Stimulated activated naive CD4-positive, alpha-beta T cell (primary cell): ENCODE measurements at places on chromosomes 13 and 19.

GRCh38 chr19:2338055-2338615 lies 9.7 kb downstream of the SPPL2B start:
- no peak for DNase-seq

GRCh38 chr19:35017507-35017906 lies 12.8 kb upstream of the SCN1B start:
- DNase-seq = no peak

GRCh38 chr19:15212711-15213110 lies 11.9 kb upstream of the NOTCH3 start:
- DNase-seq = no peak

DNA sequence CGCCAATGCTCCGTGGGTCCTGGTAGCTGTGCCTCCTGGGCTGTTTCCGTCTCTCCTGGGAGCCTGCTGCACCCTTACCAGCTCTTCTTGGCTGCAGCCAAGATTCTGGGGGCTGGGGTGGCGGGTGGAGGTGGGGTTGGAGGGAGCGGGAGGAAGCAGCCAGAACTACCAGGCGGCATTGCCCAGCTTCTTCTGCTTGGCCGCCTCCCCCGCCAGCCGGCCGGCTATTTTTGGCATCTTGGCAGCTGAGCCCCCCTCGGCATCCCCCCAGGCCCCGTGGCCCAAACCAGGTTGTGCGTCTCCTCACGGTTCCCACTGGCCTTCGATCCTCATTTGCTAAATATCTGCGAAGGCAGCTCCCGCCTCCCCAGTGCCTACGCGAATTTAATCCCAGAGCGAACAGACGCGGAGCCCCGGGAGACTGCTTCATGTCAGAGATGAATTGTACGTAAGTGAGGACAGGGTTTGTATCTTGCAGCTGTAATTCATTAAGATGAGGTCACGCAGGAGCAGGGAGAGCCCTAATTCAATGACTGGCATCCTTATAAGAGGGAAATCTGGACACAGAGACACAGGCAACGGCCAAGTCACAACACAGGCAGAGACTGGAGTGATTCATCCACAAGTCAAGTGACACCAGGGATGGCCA lies 12.8 kb upstream of the PEAK3 start:
- no peak for DNase-seq

DNA sequence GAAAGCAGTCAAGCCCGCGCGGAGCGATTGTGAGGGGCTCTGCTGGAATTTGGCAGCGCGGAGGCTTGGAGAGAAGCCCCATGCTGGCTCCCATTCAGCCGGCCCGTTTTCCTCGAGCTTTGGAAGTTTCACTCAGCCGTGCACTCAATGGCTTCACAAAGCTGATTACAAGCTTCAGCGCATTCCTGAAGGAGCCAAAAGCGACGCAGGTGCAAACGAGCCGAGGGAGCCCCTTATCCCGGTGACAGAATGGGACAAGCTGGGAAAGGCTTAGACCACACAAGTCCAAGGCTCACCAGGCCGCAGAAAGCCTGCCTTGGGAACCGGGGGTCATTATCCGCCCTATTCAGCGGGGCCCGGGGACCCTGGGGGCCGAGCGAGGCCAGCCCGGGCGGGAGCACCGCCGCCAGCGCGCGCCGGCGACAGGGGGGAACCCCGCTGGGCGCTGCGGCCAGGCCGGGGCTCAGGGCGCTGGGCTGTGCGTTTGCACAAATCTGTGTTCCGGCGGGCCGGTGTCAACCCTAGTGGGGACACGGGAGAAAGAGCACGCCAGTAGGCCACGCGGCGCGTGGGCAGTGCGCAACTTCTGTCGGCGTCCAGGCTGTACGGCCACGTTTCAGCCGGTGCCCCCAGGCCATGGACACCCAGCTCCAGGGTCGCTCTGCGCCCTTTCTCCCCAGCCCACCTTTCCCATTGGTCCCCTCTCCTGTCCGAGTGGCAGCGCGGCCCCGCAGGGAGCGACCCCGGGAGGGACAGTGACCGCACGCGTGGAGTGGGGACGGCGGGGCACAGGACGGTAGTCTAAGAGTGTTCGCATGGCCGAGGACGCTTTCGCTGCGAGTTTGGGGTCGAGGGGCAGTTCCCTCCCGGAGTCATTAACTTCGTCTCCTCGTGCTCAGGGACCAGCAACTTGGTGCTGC lies 37.3 kb downstream of the SOX1 start:
- DNase-seq = no peak

GRCh38 chr19:51098365-51099046 lies 9.7 kb downstream of the CTU1 start:
- peak; percentile 35 for DNase-seq

- no peak for DNase-seq
Observed at GRCh38 chr13:24718192-24718965, 38.2 kb downstream of the ATP12A start.

DNA sequence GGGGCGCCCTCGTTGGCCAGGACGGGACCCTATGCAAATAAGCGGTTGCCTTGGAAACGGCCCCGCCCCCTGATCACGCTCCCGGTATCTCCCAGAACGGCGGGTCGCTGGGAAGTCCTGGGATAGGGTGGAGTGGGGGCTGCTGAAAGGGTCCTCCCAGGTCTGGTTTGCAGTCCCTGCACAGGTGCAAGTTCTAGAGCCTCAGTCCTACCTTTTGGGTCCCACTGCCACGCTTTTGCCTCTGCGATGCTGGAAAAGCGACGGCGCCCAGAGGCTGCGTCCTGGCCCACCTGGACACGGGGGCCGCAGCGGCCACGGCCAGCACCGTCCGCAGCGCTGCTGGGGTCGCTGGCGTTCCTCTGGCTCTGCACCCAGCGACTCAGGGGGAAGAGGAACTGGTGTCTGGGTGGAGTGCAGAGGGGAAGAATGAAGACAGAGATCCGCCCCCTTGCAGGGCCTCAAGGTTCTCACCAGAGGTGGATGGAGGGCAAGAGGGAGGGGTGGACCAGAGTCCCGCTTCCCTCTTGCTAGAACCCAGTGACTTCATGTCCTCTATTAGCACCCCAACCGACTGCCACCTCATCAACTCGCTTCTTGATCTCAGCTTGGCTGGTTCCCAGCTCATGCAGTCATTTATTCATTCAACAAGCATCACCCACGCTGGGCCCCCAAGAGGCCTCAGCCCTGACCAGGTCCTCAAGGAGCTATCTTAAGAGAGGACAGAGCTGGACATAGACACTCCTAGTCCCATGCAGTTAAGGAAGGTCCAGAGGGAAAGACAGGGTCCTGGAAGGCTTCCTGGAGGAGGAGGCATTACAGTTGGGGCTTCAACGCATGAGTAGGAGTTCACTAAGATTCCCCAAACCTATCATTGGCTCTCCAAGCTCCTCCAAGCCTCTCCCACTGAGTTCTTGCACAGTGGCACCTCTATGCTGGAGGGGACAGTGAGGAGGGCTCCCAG lies at the start of gene LRRC25:
Gene LRRC25 (minus strand): TSS at position 381 of the 961 bp plus-strand sequence. CDS start 659 bp downstream, outside the sequence.
- no peak for DNase-seq

- DNase-seq = no peak
Observed at GRCh38 chr19:11018179-11018578, 57.3 kb downstream of the SMARCA4 start.

DNA sequence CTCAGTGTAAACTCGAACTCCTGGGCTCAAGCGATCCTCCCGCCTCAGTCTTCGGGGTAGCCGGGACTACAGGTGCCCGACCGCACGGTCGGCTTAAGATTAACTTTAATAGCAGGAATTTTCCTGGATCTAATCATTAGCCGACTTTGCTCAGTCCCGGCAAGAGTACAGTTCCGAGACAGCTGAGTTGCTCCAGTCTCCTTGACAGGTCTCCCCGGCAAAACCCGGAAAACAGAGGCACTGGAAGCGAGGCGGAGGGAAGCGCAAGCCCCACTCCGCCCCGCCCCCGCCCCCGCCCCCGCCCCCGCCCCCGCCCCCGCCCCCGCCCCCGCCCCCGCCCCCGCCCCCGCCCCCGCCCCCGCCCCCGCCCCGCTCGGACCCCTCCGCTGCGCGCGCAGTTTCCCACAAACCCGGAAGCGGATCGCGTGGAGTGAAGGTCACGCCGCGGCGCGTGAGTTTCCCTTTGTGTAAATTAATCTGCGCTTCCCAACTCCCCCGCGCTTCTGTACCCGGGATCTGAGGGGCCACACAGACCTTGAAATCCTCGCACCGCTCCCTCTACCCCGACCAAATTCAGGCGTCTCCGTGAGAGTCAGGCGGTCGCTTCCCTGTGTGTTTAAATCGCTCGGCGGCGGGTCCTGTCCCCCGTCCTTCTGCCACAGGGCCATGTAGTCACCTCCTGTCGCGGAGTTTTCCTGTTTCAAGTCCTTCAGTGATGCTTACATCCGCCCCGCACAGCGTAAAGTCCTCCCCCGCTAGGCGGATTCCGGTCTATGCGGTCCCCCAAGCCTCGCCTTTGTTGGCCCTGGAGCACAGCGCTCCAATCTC lies at the start of gene ZNF480:
Gene ZNF480 (plus strand): TSS at position 397 of the 828 bp plus-strand sequence. CDS start 3,244 bp downstream, outside the sequence.
- peak; percentile 83 for DNase-seq

DNA sequence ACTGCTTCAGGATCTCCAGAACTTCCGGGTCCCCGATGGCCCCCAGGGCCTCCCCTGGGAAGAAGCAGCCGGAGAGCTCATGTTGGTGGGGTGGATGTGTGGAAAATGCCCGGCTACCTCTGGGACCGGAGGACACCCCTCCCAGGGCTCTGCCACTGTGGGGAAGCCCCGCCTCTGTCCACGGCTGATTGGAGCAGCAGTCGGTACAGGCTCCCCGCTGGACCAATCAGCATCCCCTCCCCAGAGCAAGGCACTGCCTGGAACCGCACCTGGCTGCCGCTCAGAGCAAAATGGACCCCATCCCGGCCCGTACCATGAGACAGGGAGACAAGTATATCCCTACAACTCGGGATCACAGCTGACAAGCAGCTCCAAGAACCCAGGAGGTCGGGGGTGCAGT lies 6.4 kb downstream of the DOHH start:
- DNase-seq = no peak

DNA sequence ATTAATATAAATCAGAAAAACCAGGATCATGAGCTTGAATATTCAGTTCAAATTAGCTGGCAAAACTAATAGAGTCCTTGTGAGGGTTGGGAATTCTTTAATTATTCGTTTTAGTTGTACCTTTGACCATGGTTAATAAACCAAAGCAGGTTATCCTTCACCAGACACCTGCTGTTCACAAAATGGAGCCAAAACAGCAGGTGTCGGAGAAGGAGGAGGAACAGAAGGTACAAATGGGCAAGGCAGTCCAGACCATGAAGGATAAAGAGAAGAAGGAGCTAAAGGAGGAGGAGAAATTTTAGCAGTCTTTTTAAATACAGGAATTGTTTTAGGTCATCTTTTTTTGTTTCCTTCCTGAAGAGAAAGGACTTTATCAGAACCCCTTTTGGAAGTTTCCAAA lies 106.1 kb downstream of the NHLRC3 start:
- DNase-seq = no peak

DNA sequence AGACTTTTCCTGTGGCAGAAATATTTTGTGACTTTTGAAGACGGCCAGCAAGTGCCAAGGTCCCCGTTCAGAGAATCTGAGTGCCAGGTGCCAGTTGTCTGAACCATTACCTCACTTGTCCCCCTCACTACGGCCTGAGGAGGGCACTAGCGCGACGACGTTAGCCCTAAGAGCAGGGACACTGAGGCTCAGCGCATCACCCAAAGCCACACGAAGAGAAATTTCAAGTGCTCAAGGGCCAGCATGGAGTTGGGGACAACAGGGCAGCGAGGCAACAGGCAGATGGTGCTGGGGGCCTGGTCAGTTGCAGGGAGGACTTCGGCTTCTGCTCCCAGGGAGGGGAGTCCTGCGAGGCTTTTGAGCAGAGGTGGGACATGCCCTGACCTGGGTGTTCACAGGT lies 9.5 kb upstream of the TYK2 start:
- no peak for DNase-seq

DNA sequence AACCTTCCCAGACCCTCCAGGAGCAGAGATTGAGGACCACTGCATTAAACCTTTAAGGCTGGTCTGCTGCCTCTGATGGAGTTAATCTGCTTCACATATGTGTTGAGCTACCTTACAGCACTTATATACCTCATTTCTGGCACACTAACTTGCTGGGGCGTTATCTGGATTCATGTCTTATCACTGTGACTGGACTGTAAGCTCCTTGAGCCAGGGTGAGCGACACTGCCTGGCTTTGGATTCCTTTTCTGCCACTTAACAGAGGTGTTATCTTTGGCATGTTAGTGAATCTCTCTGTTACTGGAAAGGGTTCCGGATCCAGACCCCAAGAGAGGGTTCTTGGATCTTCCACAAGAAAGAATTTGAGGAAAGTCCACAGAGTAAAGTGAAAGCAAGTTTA lies 69.8 kb upstream of the RGCC start:
- DNase-seq = no peak

- no peak for DNase-seq
Observed at GRCh38 chr19:39704181-39705044, at the start of gene LGALS14. TSS of gene LGALS14 (plus strand) at chr19:39704481. CDS start at chr19:39704529, 48 bp downstream.

DNA sequence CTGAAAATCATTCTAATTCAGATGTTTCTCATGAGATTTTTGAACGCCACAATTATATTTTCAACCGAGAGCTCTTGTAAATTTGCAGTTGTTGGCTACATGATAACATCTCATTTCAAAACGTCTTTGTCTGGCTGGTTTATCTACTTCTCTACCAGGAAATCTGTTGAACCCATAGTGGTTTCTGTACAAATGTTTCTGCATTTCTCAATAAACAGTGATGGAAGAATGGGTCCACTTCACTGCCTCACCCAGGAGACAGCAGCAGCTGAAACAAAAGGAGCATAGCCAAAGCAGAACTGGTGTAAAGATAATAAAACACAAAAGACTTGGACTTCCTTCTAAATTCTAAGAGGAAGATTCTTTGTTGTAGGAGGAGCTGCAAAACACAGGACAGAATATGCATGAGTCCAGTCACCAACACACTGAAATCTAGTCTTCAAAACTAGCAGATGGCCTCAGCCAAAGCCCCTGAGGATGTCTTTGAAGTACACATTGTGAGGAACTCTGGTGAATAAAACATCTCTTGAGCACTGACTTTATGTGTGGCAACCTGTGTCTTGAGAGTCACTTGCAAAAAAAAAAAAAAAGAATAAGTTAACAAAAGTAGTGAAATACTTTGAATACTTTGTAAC lies 68.6 kb upstream of the FGF14 start:
- DNase-seq = no peak

- DNase-seq = no peak
Observed at GRCh38 chr19:52659013-52659412, 20.9 kb upstream of the ZNF83 start.

GRCh38 chr13:114099191-114099590 lies 33.2 kb downstream of the RASA3 start:
- DNase-seq = no peak

DNA sequence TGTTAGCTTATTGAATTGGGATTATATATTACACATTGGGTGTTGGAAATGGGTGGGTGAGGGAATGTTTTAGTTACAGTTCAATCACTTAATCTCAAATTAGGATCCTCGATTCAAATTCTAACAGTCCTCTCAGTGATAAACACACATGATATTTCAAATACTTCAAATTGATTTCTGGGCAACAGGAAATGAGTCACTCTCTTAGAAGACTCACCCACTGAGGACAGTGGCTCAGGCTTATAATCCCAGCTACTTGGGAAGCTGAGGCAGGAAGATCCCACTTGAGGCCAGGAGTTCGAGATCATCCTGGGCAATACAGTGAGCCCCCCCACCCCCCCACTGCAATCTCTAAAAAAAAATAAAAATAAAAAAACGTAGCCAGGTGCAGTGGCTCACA lies 435.3 kb downstream of the KLF12 start:
- DNase-seq = no peak
